ENCODE measurements at places on chromosomes 16 and 17.

- no peak for DNase-seq
These were observed 21.5 kb upstream of the CCL5 start for GRCh38 chr17:35901631-35902175.

DNA sequence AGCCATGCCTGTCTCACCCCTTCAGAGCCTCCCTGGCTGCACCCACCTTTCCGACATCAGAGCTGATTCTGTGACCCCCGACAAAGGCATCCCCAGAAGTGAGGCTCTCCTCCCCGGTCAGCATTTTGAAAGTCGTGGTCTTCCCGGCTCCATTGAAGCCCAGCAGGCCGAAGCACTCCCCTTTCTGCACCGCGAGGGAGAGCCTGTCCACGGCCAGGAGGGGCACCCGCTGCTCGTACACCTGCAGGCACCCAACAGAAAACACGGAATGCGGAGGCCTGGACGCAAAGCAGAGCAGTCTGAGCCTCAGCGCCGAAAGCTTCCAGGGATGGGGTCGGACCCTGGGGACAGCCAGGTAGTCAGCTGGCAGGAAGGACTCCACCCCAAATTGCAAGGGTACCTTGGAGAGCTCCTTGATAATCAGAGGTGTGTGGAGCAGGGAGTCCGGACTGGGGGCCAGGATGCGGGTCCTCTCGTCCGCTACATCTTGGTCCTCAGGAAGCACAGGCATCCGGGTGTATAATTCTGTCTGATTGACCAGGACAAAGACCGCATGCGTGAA is 13.1 kb upstream of the RNPS1 start:
- no peak for DNase-seq

- DNase-seq, result no peak
These were observed 1.9 kb downstream of the CALB2 start for GRCh38 chr16:71360378-71360777.

DNA sequence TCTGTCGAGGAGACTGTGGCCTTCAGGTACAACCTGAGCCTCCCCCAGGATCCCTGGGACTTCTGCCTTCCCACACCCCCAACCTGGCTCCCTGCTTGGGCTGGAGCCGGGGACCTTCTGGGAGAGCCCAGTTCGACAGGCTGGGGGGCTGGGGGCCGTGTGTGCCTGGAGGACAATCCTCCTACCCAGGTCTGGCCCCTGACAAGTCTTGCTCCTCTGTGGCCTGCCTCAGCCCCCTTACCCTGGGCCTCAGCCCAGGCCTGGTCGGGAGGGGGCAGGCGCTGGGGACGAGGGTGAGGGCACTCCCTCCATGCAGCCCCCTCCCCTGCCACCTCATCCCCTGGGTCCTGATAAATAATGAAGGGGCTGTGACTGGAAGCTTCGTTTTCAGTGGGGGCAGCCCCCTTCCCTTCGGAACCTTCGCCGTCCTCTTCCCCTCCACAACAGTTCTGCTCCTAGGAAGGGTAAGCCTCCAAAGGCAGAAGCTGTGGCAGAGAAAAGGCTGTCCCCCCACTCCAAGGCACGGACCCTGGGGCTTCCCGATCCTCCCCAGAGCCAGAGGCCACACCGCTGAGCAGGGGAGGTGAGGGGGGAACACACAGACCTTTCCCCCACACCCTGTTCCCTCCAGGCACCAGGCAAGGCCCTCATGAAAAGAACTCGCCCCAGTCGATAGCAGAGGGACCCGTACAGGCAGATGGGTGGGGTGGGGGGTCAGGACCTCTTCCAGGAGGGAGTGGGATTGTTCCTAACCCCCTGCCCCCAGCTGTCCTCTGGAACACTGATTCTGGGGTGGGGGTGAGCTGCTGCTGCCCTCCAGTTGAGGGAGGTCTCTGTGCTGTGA is 5.0 kb upstream of the BAHCC1 start:
- no peak for DNase-seq

GRCh38 chr17:75345514-75346167 is 56.4 kb upstream of the SLC25A19 start:
- DNase-seq, result no peak

DNA sequence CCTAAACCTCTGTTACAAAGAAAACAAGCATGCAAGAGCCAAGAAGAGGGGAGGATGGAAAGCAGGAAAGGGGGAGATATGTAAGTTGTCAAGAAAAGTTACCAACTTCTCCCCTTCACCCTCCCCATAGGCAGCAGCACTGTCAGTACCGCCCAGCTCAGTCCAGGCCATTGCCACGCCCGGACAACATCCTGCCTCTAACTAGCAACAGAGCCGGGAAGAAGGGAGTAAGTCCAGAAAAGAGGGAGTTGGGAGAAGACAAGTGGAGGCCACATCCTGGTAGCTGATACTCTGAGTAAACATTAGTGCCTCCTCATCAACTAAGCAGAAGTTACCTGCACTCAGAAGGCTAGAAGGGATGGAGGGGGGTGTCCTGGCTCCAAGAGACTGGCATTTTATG is 113.6 kb downstream of the SMG6 start:
- no peak for DNase-seq

GRCh38 chr16:68793401-68793857 is 49.9 kb upstream of the TANGO6 start:
- no peak for DNase-seq

- peak; percentile 9 for DNase-seq
These were observed 837 bp upstream of the PRDM7 start for GRCh38 chr16:90077757-90078578.

DNA sequence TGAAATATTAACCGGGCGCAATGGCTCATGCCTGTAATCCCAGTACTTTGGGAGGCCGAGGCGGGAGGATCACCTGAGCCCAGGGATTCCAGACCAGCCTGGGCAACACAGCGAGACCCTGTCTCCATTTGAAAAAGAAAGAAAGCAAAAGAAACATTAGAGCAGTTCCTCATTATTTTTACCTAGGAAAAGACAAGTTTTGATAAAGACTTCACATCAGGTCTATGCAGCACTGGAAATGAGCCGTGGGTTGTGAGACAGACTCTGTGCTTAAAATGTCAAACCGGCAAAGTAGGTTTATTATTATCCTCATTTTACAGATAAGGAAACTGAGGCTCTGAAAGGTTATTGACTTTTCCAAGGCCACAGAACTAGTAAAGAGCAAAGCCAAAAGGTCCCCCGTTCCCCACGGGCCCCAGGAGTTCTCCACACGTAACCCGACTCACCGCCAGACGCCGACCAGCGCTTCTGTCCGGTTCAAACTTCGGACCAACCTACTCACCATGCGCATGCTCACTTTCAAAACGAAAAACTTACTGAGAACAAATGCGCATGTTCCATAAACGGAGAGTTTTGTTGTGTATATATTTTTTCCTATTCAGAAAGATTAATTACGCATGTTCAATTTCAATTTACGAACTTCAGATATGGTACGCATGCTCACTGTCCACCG is 356 bp downstream of the TUBD1 start:
- no peak for DNase-seq

DNA sequence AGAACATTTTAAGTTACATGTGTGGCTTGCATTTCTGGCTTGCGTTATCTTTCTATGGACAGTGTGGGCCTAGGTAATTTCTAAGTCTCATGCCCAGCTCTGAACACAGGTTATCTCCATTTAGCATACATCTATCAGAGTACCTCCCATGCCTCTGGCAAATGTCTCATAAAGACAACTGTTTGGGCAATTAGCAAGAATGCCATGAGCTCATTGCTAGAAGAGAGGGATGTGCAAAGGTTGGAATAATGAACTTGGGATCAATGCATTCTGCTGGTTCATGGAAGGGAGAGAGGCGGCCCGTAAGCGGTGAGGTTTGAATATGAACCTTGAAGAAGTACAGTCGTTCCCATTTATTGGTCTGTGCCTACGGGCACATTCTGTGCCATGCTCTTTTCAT is 14.4 kb downstream of the SYT17 start:
- DNase-seq, result no peak

DNA sequence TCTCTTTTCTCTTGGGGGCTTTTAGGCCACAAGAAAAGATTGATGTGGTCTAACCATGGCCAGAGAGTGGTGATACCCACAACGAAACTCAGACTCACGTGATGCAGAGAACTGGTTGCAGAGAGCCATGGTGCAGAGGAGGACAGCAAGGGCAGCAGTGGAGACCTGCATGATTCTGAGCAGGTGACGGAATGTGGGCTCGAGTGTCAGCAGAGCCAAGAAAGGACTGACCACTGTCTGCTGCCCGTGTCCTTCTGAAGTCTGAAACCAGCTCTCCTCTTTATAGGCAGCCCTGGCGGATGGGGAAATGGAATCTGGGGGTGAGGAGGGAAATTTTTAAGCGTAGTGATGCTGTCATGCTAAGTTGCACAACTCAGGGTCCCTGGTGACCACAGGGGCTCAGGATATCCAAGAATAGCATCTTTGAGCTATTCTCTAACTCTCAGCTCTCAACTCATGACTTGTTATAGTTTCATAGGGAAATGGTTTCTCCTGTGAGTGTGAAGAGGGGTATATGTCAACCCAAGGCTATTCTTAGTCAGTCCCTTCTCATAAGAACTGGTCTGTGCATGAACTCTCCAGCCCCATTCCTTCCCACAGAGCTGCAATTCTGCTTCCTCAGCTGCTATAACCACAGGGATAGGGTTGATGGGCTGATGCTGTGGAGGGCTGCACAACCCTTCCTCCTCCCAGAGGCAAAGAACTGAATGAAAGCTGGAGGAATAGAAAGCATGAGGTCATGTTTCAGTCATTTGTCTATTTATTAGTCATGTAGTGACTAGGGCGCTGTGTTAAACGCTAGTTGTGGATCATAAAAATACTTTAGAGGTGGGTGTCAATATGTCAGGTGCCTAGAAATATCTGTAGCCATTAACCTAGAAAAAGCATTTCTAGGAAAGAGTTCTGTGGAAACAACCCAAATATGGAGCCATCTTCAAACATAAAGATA is at the start of gene CCL3:
Gene CCL3, minus strand, starts transcription at position 256 of the 949 bp plus-strand sequence. Its CDS starts 85 bp downstream, at position 171.
- no peak for DNase-seq

GRCh38 chr17:52546493-52546892 is 388.0 kb upstream of the CA10 start:
- no peak for DNase-seq

DNA sequence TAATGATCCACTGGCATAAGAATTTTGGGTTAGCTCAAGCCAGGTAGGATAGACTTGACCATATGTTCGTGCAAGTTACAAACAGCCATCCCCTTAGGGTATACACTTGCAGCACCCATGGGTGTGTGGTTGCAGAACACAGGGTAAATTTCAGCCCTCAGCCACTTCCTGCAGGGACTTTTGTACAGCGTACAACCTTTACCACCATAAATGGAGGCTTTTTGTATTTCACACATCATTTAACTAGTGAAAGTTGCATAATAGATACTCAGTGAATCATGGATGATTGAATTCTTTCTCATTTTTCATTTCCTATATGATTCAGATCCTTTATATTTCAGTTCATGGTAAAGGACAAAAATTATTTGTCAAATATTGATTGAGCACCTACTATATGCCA is 473.9 kb downstream of the CDH13 start:
- no peak for DNase-seq

GRCh38 chr17:39225959-39226683 is 376 bp upstream of the STAC2 start:
- peak; percentile 87 for DNase-seq

DNA sequence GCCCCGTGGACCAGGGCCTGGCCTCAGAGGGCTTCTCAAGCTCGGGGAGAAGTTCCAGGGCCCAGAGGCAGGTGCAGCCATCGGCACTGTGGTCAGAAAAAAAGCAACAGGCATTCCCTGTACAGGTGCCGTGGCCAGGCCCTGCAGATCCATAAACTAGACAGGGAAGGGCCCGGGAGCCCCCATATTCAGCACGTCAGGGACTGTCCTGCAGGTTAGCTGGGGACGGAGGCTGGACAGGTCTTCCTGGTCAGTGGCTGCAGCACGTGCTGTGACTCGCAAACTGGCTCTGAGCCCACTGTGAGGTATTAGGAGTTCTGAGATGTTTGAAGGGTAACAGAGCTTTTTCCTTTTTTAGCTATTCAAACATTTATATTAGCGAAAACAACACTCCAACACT is 15.0 kb upstream of the C16orf95 start:
- no peak for DNase-seq

- no peak for DNase-seq
These were observed 3.8 kb upstream of the P4HB start for GRCh38 chr17:81863833-81864768.

DNA sequence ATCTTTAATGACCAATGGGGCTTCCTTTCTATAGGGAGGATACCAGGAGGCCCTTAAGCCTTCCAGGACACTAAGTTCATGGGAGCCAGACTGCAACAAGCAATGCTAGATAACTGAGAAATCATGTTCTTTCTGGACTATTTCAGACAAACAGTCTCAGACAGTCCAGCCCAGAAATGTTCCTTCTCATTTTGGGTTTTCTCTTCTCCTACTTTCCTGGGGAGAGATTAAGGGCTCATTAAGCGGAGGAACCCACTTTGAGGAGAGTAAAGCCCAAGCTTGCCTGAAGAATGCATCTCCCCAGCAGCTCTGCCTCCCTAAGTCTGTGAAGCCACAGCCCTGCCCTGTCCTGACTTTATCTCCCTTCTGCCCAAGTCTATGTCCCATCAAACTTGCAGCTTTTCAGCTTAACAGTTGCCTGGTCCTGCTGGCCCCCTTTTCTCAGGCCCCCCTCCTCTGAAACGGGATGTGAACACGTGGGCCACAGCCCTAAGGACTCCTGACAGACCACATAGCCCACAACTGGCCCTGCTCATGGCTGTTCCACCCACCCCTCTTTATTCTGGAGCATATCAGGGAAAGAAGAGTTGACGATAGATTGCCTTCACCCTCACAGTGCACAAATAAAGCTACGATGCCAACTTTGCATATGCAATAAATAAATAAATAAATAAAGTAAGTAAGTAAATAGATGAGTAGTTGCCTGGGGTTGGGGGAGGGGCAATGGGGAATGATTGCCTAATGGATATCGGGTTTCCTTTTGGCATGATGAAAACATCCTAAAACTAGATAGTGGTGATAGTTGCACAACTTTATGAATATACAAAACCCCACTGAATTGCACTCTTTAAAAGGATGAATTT is 111.0 kb downstream of the N4BP1 start:
- no peak for DNase-seq

DNA sequence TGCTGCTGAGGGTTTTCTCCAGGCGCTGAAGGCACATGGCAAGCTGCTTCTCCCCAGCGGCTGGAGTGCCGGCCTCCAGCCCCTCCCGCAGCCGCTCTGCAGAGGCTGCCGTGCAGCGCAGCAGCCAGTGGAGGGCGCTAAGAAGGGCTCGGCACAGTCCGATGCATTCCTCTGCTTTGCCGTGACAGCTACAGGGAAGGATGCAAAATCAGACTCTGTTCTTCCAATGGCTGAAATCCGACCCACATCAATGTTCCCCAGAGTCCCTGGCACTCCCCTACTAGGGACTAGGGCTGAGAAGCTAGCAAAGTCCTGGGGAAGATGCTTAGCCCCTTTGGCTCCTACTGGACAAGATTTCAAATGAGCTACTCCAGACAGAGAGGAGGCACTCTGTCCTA is 19.0 kb downstream of the MED24 start:
- DNase-seq, result peak; percentile 79

- DNase-seq, result no peak
These were observed 295.4 kb downstream of the TOX3 start for GRCh38 chr16:52251495-52251894.

DNA sequence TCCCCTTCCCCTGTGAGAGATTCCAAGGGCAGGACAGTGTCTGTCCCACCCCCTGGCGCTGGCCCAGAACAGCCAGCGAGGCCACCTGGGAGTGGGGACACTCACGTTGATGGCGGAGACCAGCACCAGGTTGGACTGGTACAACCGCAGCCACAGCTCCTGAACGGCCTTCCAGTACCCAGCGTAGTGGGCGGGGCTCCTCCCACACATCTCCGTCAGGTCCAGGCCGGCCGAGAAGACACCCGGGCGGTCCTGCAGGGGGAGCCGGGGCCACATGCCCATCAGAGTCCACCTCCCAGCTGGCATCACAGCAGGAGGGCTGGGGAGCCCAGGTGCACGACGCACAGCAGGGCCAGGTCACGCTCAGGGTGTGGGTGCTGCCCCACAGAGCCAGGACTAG is 7.1 kb downstream of the ECI1 start:
- no peak for DNase-seq

Data from HuH-7 (cell line).